ENCODE measurements at places on chromosomes 3 and 15. TPM values are rescaled to one million over a fixed set of nuclear protein-coding genes. Genes with fewer than 3 reads are reported as not detected.

The FGD5 gene
- total RNA-seq = 16.5 TPM

The ACTC1 gene
- 15,626 TPM for total RNA-seq

The GPX1 gene
- 136 TPM for total RNA-seq

The POPDC2 gene
- total RNA-seq = 605 TPM

The PCBP4 gene
- total RNA-seq = 79.8 TPM

The SLC12A8 gene
- 0.19 TPM for total RNA-seq

The GALNT15 gene
- 5.8 TPM for total RNA-seq

The CCDC39 gene
- not detected for total RNA-seq

GRCh38 chr3:136883967-136884720 is 22.1 kb downstream of the NCK1 start:
- no peak for DNase-seq

DNA sequence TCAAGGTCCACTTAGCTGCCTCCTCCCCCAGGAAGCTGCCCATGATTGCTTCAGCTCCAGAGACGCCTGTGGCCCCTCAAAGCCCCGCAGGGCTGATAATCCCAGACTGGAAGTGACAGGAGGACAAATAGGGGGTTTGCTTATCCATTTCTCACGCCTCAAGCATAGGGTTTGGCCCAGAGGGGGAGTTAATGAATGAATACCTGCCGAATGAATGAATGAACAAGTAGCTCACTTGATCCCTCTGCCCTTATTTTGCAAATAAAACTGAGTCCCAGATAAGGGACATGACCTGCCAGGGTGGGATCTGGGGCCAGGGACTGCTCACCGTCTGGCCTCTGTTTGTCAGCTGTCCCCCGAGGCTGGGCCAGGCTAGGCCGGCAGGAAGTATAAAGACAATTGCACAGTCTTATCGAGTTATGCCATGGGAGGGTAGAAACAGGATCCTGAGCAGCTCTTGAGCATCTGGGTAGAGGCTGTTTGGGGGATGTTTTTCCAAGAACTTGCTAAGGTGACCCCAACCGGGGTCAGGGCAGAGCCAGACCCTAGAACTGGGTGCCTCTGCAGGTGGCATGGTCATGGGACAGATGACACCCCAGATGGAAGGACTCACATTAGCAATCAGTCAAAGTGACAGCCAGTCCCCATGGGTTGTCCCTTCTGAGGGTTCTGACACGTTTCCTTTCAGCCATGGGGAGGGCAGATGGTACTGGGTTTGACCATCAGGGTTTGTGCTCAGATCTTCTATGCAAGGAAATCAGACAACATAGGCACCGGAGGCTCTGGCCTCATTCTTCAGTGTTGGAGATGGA is 45.0 kb downstream of the IQSEC1 start:
- DNase-seq = peak; percentile 40

DNA sequence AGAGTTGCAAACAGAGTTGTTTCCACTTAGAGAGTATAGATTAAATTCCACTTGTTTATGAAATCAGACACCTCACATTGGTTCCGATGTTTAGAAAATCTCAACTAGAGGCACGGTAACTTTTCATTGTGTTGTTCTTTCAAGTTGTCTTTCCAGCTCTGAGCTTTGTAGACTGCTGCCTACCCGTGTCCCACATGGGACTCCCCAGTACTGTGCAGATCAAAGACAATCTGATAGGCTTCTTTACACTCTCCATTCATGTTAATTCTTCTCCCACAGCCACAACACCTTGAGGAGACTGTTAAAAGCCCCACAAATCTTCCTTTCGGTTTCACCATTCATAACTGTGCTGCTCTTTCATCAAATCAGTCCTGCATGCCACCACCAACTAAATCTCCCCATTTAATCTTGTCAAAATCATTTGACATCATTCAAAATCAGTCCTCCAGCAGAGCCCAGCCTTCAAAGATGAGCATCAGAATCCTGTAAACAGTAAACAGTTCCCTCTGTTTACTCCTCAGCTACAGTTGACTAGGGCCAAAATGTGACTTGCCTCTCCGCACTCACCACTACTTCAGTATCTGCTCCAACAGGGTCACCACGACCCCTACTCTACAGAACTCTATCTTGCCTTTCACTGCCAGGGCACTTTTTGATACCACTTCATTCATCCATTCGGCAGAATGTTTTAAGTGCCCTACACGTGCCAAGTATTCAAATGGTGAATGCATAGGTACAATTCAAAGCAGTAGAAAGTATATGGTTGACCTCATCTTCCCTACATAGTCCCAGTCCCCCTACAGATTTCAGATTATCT is 8.3 kb downstream of the ANXA2 start:
- no peak for DNase-seq

GRCh38 chr3:60582288-60582687 is 669.0 kb downstream of the FHIT start:
- no peak for DNase-seq

- peak; percentile 70 for DNase-seq
Observed at GRCh38 chr3:187739094-187739560, 6.1 kb downstream of the BCL6 start.

DNA sequence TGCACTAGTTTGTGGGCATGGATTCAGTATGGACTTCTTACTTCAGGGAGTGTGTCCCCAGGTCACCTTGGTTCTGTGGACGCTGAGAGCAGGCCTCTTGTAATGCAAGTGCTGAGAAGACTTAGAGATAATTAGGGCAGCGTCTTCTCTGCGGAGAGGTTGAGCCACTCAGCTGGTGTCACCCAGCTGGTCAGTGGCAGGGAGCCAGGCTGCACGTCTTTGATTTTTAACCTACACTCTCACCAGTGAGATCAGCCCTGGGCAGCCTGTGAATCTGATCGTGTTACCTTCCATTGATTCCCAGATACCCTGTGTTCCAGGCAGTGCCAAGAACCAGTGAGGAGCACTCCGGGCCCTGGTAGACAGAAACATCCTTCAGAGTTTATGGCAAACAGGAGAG is 92.6 kb downstream of the SLCO3A1 start:
- DNase-seq = no peak

- DNase-seq = no peak
Observed at GRCh38 chr15:33955945-33956344, 12.4 kb upstream of the CHRM5 start.

- no peak for DNase-seq
Observed at GRCh38 chr3:81033684-81034083, 727.8 kb downstream of the GBE1 start.

GRCh38 chr3:167967257-167968036 is 128.3 kb downstream of the GOLIM4 start:
- DNase-seq = no peak

DNA sequence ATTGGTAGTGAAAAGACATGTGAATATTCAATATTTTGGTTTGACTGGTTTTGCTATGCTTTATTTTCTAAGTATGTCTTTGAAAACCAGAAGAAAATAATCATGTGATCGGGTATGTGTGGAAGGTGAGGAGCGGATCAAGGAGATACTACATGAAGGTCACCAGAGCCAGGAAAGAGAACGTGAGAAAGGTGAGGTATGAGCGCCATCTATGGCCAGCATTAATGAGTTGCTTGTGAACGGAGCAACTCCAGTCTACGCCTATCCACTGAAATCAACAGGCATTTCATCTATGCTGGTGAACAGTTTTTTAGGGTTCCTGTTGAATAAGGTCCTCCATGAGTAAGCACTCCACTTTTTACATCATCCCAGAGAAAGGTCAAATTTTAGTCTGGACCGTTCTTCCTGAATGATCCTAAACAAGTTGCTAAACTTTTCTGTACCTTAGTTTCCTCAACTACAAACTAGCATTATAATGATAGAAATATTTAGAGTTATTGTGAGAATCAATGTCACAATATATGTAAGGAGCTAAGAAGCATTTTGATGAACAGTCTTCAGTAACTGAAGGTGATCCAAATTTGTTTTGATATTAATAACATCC is 1435.2 kb upstream of the CADM2 start:
- no peak for DNase-seq

DNA sequence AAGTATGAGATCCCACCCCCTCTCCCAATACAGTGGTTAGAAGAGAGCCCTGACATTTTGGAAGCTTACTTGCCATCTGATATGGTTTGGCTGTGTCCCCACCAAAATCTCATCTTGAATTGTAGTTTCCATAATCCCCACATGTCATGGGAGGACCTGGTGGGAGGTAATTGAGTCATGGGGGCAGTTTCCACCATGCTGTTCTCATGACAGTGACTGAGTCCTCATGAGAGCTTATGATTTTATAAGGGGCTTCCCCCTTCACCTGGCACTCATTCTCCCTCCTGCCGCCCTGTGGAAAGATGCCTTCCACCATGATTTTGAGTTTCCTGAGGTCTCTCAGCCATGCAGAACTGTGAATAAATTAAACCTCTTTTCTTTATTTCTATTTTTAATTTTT is 28.8 kb upstream of the HES1 start:
- no peak for DNase-seq

DNA sequence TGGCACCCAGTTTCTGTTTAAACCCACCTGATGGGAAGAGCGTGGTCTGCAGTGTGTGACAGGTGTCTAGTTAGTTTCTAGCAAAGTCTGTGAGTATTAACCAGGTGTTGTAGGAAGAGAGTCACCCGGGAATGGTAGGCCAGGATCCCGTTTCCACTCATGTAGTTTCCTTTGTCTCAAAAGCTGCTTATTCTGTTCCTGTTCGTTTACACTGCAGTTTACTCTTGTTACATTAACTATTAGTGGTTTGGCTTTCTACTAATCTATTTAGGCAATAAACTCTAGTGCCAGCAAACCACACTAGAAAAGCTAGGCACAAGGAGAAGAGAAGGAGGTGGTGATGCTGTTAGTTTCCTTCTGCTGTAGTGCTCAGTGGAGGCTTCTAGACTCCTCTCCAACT is 32.7 kb downstream of the WDR76 start:
- no peak for DNase-seq

DNA sequence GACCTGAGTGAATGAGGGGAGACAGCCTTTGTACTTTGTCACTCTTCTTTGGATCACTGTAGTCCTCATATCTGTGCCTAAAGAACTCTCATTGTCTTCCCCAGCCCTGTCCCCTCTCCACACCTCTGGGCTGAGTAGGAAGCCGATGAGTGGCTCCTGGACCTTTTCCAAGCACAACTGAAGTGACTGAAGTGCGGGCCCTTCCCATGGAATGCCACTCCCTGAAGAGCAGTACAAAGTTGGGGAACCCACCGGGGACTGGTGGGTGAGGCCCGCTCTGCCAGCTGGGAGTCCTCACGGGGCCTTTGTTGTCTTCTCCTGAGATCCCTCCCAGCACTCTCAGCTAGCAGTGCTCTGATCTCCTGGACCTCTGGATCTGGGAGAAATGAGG is 90.1 kb downstream of the AAGAB start:
- DNase-seq = no peak

DNA sequence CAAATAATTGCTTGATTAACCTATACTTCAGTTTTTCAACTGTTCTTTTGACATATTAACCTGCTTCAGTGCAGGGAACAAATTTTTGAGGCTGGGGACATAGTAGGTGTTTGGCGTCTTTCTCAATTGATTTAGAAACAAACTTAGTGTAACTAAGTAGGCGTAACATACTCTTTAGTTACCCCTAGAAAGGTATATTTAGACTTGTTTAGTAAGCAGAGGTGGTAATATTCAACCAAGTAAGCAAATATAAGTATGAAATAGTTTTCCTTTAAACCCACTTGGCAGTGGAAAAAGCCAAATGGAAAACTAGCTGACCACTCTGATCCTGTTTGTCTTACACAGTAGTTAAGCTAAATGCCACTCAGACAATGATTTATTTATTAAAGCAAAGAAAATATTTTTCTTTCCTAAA is 113.2 kb downstream of the MBNL1 start:
- no peak for DNase-seq

DNA sequence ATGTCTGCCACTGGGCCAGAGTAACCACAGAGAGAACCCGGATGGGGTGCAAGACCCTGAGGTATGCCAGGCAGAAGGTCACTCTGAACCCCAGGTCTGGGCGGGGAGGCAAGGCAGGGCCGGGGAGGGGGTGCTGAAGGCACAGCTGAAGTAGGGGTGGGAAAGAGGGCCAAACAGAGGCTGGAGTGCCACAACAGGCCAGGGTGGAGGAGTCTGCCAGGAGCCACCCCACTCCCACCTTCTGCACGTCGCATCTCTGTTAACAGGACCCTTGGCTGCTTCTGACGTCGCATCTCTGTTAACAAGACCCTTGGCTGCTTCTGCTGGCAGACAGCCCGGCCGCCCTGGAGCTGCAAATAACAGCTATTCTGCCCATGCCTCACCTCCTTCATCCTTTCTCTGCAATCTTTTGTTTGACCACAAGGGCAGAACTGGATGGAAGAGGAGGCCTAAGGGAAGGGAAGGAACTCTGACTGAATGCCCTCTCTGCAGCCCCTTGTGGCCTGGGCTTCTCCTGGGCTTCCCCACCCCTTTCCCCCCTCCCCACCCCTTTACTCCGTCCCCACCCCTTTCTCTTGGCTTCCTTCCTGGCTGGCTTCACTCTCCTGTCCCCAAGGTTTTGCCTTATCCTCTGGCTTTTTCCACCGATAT is 20.6 kb upstream of the FBLN2 start:
- peak; percentile 77 for DNase-seq

GRCh38 chr15:74784426-74785193 is 2.7 kb downstream of the CSK start:
- no peak for DNase-seq

DNA sequence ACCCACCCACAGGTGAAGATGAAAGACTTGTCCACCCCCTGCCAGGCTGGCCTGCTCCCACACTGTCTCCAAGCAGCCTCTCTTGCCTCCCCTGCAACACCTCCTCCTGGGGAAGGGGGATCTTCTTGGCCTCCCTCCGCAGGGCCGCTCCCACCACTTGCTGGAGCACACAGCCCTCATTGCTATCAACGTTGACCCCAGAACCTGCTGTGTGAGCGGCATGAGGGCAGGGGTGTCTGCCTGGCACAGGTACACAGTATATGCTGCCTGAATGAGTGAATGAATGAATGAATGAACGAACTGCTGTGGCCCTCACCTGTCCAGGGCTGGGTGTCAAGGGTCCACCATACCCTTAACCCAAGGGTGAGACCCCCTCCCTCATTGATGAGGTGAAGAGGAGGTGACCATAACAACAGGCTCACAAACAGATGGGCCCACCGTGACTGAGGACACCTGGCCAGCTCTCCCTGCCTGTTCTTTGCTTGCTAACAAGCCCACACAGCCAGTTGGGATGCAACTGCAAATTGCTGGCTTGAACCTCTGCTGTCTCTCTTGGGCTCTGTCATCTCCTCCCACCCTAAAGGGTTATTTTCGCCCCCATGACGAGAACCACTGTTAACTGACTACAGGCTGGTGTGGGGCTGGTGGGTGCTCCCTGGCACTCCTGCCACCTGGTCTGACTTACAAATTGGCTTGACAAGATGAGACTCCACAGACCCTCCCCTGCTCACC is 22.5 kb downstream of the SLC41A3 start:
- no peak for DNase-seq
